Natural killer cell (primary cell): ENCODE measurements at places on chromosomes 2 and 18. TPM values are rescaled to one million over a fixed set of nuclear protein-coding genes. Genes with fewer than 3 reads are reported as not detected.

Gene C2orf78
- not detected for total RNA-seq

- no peak for DNase-seq
Observed at GRCh38 chr2:3154146-3154545, 223.5 kb downstream of the EIPR1 start.

- no peak for DNase-seq
Observed at GRCh38 chr18:34957119-34957863, 83.9 kb upstream of the MAPRE2 start.

- DNase-seq: no peak
Observed at GRCh38 chr18:41343808-41344207, 611.2 kb upstream of the PIK3C3 start.

GRCh38 chr2:235087832-235088495 lies 136.1 kb downstream of the SH3BP4 start:
- no peak for DNase-seq
